ENCODE measurements at places on chromosomes 7 and 10.

DNA sequence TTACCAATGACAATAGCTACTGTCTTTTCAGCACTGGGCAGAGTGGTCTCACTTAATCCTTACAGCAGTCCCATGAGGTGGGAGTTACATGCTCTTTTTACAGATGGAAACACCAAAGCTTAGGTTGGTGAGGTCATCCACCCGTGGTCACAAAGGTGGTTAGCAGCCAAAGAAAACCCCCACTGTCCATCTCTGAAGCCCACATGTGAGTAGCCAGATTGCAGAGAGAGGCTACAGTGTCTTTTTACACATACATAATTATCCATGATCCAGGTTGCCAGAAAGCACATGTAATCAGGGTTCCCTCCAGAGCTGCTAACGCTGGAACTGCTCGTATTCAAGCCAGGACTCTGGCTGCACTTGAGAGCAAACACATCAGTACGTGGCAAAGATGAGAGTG is 24.6 kb upstream of the ANKRD2 start:
- DNase-seq = no peak

- DNase-seq = peak; percentile 78
Observed at GRCh38 chr10:580778-581177, 108.7 kb downstream of the DIP2C start.

DNA sequence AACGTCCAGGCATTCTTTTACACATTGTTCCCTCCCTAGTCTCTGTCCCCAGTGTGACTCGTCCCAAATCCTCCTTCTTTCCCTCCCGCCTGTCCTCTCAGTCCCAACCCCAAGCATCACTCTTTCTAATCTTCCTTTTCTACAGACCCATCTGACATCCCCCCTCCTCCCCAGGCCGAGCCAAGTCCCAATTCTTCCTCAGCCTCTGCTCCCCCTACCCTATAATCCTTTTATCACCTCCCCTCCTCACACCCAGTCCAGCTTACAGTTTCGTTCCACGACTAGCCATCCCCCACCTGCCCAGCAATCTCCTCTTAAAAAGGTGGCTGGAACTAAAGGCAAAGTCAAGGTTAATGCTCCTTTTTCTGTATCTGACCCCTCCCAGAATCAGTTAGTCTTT is 95.1 kb downstream of the MACC1 start:
- no peak for DNase-seq

- DNase-seq = no peak
Observed at GRCh38 chr10:95941115-95941514, 33.3 kb downstream of the CC2D2B start.

DNA sequence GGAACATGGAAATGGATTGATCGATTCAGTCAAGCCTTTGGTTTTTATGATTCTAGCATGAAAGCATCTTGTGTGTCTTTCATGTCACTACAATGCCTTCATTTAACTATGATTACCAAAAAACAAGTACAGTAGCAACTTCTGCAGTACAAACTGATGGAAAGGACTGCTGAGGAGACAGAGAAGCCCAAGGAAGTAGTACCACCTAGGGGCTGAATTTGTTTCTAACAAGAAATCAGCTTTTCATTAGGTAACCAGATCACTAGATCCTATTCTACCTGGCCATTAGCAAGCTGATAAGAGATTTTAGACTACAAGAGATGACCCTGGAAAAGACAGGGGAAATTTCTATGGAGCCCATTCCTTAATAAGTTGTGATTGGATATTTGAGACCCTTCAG is 3.2 kb upstream of the IFIT1 start:
- DNase-seq = peak; percentile 67
